ENCODE measurements at places on chromosomes 4 and X.

- DNase-seq = no peak
Measured at GRCh38 chr4:179530958-179531357, 2088.7 kb upstream of the AGA start.

GRCh38 chr4:2923141-2923551 is 40.1 kb downstream of the NOP14 start:
- peak; percentile 26 for DNase-seq

- DNase-seq = no peak
Measured at GRCh38 chrX:48791063-48791820, 4.9 kb downstream of the GATA1 start.

DNA sequence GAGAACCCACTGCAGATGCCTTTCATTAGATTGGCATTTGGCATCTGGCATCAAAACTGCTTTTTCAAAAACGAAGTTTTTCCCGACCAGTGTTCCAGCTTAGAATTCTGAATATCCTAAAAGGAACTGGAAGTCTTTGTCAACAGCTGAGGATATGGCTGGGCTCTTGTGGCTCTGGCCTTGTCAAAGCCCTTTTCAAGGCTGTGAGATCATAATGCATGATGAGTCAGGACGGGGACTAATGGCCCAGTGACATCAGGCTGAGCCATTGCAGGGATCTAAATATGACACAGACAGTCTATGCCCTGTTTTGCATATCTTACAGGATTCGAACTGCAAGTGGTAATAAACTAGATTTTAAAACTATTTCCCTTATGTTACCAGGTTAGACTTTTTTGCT is 306.4 kb downstream of the PTTG2 start:
- DNase-seq = no peak

DNA sequence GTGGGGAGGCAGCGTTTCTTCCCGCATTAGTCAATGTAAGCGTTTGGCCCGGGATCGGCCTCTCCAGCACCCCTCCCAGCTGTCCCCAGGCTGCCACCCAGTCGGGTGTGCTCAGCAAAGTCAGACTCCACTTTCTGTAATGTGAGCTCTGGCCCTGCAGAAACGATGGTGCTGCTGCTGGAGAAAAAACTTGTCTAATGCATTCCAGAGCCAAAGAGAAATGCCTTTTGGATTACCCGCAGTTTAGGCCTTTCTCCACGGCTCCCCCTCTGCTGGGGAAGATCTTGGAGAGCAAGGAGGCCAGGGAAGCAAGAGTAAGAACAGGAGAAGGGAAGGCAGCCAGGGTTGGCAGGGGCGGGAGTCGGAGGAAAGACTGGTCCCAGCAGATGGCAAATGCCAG is 55.2 kb downstream of the ELF4 start:
- DNase-seq = no peak

DNA sequence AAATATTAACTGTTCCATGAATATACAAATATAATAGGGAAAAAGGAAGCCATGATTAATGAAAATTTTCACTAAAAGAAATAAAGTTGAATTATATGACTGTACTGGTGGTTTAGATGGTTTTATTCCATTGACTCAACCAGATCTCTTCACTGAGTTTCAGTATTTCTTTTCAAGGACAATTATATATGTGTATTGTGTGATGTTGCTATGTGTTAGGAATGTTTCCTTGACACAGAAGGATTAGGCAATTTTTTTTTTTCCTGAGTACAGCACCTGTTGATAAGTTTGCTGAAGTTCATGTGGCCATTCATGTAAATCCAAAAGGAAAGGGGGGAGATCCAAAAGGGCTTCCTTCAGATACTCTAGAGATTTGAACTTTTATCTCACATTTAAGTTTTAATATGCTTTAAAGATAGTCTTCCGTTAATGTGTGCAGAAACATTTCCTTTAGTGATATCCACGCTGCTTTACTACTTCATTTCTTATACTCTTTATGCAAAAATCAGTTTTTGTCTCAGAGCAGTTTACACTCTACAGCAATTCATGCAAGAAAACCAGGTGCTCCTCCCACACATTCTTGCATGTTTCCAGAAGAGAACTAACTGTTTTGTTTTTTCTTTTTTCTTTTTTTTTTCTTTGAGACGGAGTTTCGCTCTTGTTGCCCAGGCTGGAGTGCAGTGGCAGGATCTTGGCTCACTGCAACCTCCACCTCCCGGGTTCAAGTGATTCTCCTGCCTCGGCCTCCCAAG is 249.1 kb downstream of the RPA4 start:
- DNase-seq = peak; percentile 40

GRCh38 chrX:71606536-71607216 is 11.6 kb downstream of the CXCR3 start:
- DNase-seq = no peak

GRCh38 chr4:123522646-123523045 is 126.1 kb downstream of the SPRY1 start:
- DNase-seq = no peak

DNA sequence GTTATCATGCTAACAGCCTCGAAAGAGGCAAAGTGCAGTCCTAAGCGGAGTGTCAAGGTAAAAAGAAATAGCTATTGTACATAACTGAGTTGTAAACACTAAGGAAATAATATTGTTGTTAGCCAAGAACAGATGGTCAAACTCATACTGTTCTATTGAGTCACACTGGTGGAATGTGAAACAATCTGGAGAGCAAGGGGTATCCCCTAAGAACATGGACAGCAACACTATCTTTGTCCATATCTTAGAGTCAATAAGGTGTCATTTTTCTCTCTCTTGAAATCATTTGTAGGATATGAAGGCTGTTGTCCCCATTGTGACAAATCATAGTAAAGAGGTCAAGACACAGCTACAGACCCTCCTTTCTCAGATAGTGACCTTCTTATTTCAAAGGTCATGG is 4.5 kb upstream of the PDGFC start:
- no peak for DNase-seq

DNA sequence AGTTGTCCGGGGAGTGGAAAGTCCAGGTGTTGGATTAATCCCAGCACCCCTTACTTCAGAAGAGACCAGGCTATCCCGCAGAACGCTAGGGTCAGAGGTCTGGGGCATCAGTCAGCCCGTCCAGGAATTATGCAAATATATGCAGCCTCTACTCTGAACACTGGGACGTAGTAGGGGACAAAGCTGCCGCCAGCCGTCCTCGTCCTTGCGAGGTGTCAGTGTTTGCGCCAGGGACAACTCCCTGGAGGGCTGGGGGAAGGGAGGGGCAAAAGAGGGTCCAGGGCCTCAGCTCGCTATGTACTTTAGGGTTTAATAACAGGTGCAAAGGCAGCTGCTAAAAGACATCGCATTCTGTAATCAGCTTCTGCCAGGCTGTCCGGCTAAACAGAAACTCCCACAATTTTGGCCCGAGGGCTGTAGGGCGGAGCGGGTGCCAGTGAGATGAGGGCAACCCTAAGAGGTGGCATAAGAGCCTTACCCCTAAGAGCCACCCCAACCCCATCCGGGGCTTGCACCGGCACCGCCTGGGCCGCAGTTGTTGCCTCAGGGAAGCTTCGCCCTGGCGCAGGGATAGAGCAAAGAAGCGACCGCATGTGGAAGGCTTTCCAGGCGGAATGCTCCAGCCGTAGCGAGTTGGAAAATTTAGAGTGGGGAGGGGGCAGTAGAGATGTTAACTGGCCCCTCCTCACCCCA is 8.4 kb downstream of the HAND2 start:
- no peak for DNase-seq

DNA sequence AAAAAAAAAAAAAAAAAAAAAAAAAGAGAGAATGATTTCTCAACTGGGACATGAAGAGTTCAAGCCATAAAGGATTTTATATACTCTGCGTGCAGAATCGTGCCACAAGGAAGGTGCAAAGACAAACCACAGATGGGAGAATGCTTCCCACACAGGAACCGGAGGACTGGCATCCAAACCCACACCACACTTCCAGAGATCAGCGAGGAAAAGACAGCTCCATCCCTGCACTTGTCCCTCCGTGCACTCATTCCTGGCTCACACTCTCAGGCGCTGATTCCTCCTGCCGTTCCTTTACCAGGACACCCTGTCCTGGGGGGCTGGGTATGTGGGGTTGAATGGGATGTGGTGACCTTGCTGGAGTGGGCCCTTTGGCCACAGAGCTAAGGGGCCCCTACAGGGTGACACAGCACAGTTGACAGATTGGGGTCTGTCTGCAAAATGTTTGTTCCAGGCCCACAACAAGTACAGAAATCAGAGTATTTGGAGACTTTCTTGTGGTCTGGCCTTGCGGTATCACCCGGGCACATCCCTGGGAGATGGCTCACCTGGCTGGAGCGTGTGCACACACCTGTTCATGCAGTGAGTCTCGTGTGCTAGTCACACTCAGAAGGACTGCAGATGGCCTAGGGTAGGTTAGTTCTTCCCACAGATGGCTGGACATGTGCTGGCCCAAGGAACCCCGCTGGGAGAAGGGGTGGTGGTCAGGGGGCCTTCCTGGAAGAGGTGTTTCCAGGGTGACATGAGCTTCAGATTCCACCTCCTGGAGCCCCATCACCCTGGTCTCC is 55.4 kb upstream of the GPR78 start:
- DNase-seq = no peak
